Suppressor macrophage (primary cell): ENCODE measurements at places on chromosomes 4 and X.

- DNase-seq: no peak
These were observed 94.8 kb downstream of the TET2 start for GRCh38 chr4:105241451-105241850.

GRCh38 chr4:84648863-84649647, 66.1 kb downstream of the CDS1 start:
- peak; percentile 40 for DNase-seq

DNA sequence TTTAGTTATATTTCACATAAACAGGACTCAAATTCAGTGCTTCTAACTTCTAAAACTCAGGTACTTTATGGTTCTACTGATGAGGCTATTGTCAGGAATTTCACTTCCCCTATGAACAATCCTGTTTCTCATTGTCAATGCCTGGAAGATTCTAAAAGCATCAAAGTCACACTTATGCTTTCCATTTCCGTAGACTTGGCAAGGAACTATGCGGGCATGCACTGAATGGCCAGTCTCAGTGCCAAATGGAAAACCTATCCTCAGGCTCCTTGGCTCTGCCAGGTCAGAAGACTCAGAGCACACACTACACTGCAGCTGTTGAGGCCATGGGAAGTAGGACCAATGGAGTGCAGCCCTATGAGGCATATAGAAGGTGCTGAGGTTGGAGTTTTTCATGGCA, 97.0 kb upstream of the PTPN13 start:
- no peak for DNase-seq

GRCh38 chr4:105710012-105710600, 1.5 kb downstream of the GSTCD start:
- no peak for DNase-seq
